ENCODE measurements at places on chromosomes 7 and 10. TPM values are rescaled to one million over a fixed set of nuclear protein-coding genes. Genes with fewer than 3 reads are reported as not detected.

The TFEC gene
- total RNA-seq: 0.14 TPM

The NKX1-2 gene
- not detected for total RNA-seq

The AP3M1 gene
- 50.4 TPM for total RNA-seq

The HTR5A gene
- total RNA-seq: not detected

The CYP3A7 gene
- not detected for total RNA-seq

The CTBP2 gene
- 0.72 TPM for total RNA-seq

The SPDYE8 gene
- total RNA-seq: not detected

The TDRD1 gene
- total RNA-seq: 0.09 TPM

The TMEM213 gene
- not detected for total RNA-seq

The HOXA13 gene
- total RNA-seq: not detected

The TMEM176A gene
- total RNA-seq: 0.30 TPM

The ESYT2 gene
- total RNA-seq: 68.8 TPM
